Activated CD4-positive, alpha-beta memory T cell treated with anti-CD3 and anti-CD28 coated beads, Interleukin-2, amount 10 ng/mL, durations not matched to agents 7 days and 5 days (primary cell): ENCODE measurements at places on chromosomes 7 and 10. TPM values are rescaled to one million over a fixed set of nuclear protein-coding genes. Genes with fewer than 3 reads are reported as not detected.

DNA sequence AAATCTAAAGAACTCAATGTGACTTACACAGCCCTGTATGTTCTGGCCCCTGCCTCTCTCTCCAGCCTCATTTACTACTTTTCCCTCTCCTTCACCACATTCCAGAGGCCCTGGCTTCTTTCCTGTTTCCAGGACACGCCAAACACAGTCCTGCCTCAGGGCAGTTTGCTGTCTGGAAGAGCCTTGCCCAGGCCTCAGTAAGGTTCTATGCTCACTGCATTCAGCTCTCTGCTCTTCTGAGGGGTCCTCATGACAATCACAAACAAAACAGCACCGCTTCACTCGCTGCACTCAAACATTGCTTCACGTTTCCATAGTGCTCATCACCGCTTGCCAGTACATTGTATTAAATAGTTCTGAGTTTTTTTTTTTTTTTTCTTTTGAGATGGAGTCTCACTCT is 35.1 kb upstream of the GARS1 start:
- H3K27ac ChIP-seq, result no peak overlapping the region
- DNase-seq, result no peak
- H3K4me3 ChIP-seq, result no peak overlapping the region
- no peaks in the 10 kb centered on the region for H3K27me3 ChIP-seq
- H3K4me1 ChIP-seq, result peaks cover 13% of the 10 kb centered on the region

The TLL2 gene
- not detected for total RNA-seq

The CTAGE4 gene
- 3.4 TPM for total RNA-seq

The GRID2IP gene
- total RNA-seq, result 0.28 TPM

The PTF1A gene
- total RNA-seq, result not detected
